SW 1271 (cell line): ENCODE measurements at places on chromosomes 2 and 18.

- DNase-seq: no peak
Observed at GRCh38 chr2:61357681-61358080, 113.2 kb downstream of the USP34 start.

- no peak for DNase-seq
Observed at GRCh38 chr2:20148923-20149702, 75.8 kb downstream of the SDC1 start.

DNA sequence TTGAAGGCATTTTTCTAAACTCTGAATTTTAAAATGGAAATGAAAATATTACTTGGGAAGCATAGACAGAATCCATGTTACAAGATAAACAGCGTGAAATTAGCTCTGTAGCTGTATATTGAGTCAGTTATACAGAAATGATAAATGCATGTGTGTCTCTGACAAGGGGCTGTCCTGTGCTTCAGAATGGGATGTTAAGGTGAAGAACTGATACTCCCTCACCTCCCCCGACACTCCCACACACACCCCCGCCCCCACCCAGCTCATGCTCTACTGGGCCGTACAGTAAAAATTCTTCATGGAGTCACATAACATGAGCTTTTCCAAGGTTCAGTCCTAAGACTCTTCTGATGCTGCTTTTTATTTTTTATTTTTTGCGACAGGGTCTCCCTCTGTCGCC, 869 bp upstream of the THUMPD2 start:
- no peak for DNase-seq

- no peak for DNase-seq
Observed at GRCh38 chr18:73352546-73352945, 484.8 kb upstream of the NETO1 start.

DNA sequence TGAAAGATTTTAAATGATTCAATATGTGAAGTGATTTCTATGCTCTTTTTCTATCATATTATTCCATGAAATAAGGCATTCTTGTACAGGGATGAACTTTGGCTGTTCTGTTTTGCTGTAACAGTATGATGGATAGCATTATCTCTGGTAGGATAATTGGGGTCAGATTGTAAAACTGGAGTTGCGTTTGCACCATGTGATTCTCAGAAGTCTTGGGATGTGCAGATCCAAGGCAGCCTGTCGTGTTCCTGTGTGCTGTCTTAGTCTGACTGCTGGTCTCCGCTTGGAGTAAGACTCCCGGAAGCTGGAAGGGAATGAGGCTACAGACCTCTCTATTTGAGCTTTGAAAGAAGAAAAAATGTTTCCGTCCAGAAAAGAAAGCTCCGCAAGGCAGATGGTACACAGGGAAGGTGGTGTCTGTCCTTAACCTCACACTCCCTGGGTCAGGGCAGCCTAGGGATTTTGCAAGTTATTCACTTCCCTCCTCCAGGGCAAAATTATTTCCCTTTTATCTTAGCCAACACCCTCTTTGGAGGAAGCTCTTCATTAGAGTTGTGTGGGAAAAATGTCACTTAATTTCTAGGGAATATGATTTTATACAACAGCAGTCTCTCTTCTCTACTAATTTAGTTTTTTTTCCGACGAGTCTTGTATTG, 250.6 kb downstream of the PTPRM start:
- DNase-seq: no peak

GRCh38 chr18:76490670-76491472, 4.2 kb downstream of the ZNF516 start:
- no peak for DNase-seq
